ENCODE measurements at places on chromosomes 1 and 21. TPM values are rescaled to one million over a fixed set of nuclear protein-coding genes. Genes with fewer than 3 reads are reported as not detected.
A peak's percentile ranks its signal among the peaks of the same experiment; 100 is the strongest.

Gene SLC2A5
- total RNA-seq = 0.61 TPM

Gene XCL2
- not detected for total RNA-seq

Gene AMY1B
- total RNA-seq = not detected

Gene SPOCD1
- total RNA-seq = 0.47 TPM

Gene LRRC71
- total RNA-seq = not detected

- no peak overlapping the region for H3K4me3 ChIP-seq
- no peaks in the 10 kb centered on the region for H3K27me3 ChIP-seq
- H3K27ac ChIP-seq = peak overlapping the region; percentile 81
- H3K36me3 ChIP-seq = peaks cover 11% of the 10 kb centered on the region
- peak; percentile 65 for DNase-seq
- H3K4me1 ChIP-seq = peaks cover 26% of the 10 kb centered on the region
Measured at GRCh38 chr1:218584418-218585155, 239.5 kb downstream of the TGFB2 start.

DNA sequence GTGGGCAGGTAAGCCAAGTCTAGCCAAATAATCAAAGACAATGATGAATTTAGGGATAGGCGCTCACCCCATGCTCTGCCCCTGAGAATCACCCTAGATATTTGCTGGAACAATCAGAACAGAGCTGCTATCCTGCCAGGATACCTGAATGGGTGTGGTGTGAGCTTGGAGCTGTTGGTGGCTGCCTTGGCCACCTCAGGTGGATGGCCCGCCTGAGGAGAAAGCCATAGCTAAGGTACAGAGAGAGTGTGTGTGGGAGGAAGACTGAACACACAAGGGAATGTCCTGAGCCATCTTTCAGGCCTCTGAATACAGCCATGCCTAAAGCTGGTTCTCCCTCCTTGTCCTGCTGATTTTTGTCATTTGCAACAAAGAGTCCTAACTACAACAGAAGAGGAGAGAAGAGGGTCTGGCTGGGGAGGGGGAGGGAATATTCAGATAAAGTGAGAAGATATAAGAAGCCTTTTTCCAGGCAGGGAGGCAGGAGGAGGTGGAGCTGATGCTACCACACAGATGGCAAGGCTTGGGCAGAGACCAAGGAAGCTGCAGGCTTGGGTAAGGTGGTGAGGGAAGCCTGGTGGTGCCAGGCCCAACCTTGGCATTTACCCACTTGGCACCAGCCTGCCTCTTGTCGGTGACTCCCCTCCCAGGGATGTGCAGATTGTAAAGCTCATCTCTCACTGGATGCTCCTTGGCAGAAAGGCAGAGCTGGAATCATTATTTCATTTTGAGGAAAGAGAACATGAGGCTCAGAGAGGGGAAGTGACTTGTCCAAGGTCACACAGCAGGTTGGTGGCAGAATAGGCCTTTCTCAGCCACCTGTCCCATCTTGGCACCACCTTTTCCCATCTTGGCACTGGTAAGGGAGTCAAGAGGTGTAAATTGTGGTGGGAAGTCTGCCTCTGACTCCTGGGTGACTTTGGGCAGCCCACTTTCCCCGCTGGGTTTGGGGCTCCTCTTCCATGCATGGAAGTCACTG is 49.7 kb downstream of the NKAIN1 start:
- H3K27me3 ChIP-seq = peaks cover 13% of the 10 kb centered on the region
- no peaks in the 10 kb centered on the region for H3K4me1 ChIP-seq
- no peak overlapping the region for H3K27ac ChIP-seq
- DNase-seq = no peak
- H3K36me3 ChIP-seq = no peaks in the 10 kb centered on the region

GRCh38 chr1:40344597-40344996 is 27.5 kb upstream of the COL9A2 start:
- no peak overlapping the region for H3K4me3 ChIP-seq
- no peaks in the 10 kb centered on the region for H3K36me3 ChIP-seq
- DNase-seq = peak; percentile 21
- H3K27me3 ChIP-seq = peaks cover 13% of the 10 kb centered on the region
- no peak overlapping the region for H3K27ac ChIP-seq

DNA sequence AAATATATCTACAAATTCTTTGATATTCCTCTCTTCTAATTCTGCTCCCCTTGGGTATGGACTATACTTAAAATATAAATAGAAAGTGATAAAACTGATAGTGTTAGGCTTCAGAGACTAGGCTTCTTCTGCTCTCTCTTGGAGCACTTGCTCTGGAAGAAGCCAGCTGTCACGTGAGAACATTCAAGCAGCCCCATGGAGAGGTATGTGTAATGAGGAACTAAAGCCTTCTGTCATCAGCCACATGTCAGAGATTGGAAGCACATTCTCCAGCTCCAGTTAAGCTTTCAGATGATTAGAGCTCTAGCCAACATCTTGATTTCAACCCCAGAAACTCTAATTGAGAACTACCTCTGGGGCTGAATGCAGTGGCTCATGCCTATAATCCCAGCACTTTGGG is 34.3 kb downstream of the XKR8 start:
- no peak for DNase-seq
- no peak overlapping the region for H3K4me3 ChIP-seq
- no peaks in the 10 kb centered on the region for H3K4me1 ChIP-seq

GRCh38 chr1:41666981-41667631 is 182.6 kb upstream of the EDN2 start:
- H3K27me3 ChIP-seq = no peaks in the 10 kb centered on the region
- peak; percentile 50 for DNase-seq
- H3K36me3 ChIP-seq = no peaks in the 10 kb centered on the region
- H3K4me1 ChIP-seq = peaks cover 72% of the 10 kb centered on the region

DNA sequence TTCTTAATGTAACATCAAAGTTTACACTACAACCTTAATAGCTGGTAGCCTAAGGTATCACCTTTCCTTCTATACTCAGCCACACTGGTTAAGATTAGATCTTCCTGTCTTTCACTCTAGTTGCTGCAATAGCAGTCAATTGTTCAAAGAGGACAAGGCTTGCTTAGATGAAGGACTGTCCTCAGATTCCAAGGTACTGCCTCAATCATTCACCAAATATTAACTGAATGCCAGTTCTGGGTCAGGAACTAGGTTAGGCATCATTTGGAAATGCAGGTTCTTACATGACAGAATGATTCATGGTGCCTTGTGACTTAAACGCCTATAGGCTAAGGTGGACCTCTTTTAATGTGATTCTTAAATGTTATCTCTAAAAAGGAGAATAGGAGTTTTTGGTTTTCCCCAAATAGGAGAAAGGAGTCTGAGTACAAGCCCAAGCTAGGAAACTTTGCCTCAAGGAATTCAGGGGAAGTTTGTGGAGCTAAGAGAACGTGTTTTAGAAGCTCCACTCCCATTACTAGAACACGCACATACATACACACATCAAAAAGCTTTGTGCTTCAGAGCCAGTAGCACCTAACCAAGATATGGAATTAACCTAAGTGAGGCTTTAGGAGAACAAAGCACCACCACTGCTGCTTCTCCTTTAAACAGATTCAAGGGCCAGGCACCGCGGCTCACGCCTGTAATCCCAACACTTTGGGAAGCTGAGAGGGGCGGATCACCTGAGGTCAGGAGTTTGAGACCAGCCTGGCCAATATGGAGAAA is 8.5 kb upstream of the WDR47 start:
- H3K4me3 ChIP-seq = no peak overlapping the region
- peaks cover 9% of the 10 kb centered on the region for H3K4me1 ChIP-seq
- H3K27ac ChIP-seq = peak overlapping the region; percentile 13
- H3K36me3 ChIP-seq = no peaks in the 10 kb centered on the region
- peak; percentile 28 for DNase-seq

DNA sequence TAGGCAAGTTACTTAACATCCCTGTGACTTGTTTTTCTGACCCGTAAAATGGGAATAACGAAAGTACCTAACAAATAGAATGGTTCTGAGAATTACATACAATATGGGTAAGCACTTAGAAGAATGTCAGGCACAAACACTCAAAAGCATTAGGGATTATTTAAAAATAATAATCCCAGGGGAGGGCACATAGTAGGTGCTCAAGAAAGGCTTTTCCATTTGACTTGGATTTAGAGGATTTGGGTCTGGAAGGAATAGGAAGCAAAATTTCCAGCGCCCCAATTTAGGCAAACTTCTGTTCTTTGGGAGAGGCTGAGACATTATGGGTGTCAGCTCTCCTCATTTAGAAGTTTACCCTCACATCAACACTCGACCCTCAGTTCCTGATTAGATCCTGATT is 115.5 kb downstream of the SYF2 start:
- no peak overlapping the region for H3K27ac ChIP-seq
- H3K36me3 ChIP-seq = no peaks in the 10 kb centered on the region
- no peaks in the 10 kb centered on the region for H3K4me1 ChIP-seq
- no peak for DNase-seq
- H3K27me3 ChIP-seq = peaks cover 38% of the 10 kb centered on the region
- no peak overlapping the region for H3K4me3 ChIP-seq

DNA sequence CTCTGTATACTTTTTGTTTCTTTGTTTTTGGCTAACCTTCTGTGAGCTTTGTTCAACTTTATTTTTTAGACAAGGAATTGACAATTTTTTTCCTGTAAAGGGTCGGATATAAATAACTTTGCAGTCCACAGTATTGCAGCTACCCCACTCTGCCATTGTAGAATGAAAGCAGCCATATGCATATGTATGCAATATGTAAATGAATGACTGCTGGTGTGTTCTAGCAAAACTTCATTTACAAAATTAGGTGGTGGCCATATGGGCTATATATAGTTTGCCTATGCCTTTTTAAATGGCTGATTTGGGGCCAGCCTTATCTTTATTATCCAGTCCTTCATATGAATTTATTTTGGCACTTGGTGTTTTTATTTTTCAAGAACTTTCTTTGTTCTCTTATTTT is 18.0 kb upstream of the SNRPE start:
- peaks cover 99% of the 10 kb centered on the region for H3K36me3 ChIP-seq
- no peak overlapping the region for H3K27ac ChIP-seq
- H3K27me3 ChIP-seq = no peaks in the 10 kb centered on the region
- DNase-seq = no peak

DNA sequence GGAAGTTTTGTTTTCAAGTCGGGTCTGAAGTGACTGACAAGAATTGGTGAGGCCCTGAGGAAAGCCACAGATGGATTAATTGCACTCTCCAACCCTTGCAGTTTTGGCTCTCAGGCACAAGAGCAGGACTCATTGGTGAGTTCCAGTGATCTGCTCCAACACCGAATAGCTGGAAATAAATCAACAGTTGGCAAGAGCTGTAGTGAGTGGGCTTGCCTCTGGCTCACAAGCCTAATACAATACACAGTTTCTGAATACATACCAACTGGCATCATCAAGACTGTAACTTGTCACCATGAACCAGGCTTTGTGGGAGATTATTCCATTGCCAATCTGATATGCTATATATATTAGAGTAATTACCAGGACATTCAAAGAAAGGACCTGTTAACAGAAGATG is 131.6 kb downstream of the GRIK1 start:
- no peak for DNase-seq
- H3K27ac ChIP-seq = no peak overlapping the region
- no peaks in the 10 kb centered on the region for H3K4me1 ChIP-seq
- no peaks in the 10 kb centered on the region for H3K36me3 ChIP-seq
- H3K4me3 ChIP-seq = no peak overlapping the region

GRCh38 chr1:29542548-29542947 is 306.2 kb downstream of the PTPRU start:
- H3K36me3 ChIP-seq = no peaks in the 10 kb centered on the region
- H3K27ac ChIP-seq = no peak overlapping the region
- H3K27me3 ChIP-seq = no peaks in the 10 kb centered on the region
- no peak overlapping the region for H3K4me3 ChIP-seq
- H3K4me1 ChIP-seq = no peaks in the 10 kb centered on the region

DNA sequence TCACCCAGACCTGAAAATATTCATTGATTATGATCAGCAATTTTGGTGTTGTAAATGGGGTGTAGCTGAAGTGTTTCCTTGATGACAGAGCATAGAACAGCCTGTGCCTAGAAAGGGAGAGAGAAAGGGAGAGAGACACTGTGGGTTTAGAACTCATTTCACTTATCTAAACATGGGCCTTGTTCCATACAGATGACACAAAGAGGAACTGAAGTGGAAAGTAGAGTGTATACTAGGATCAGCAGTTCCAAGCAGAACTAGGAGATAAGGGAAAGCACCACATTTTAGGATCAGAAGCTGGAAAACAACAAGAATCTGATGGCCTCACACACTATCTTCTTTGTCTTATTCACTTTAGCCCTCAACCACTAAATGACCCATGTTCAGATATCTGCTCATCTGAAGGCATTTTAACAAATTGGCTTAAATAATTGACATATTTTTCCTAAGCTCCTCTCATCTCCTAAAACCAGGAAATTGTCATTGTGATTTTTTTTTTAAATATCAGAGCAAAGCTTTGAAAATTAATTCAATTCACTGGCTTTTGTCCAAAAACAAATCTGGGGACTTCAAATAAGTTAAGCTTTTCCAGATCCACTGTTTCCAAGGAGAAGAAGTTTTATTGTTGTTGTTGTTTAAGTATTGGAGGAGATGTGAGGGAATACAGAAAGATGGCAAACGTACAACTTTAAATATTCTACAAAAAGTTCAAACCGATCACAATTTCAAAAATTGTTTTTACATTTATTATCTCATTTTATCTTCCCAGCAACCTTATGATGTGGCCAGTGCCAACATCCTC is 103.8 kb downstream of the LYPLAL1 start:
- no peaks in the 10 kb centered on the region for H3K27me3 ChIP-seq
- DNase-seq = no peak
- H3K36me3 ChIP-seq = no peaks in the 10 kb centered on the region
- H3K4me3 ChIP-seq = no peak overlapping the region
- H3K4me1 ChIP-seq = no peaks in the 10 kb centered on the region

GRCh38 chr1:164774413-164774812 is 215.4 kb downstream of the PBX1 start:
- H3K4me3 ChIP-seq = no peak overlapping the region
- H3K27ac ChIP-seq = no peak overlapping the region
- no peaks in the 10 kb centered on the region for H3K27me3 ChIP-seq
- no peak for DNase-seq
- no peaks in the 10 kb centered on the region for H3K36me3 ChIP-seq

- H3K27ac ChIP-seq = no peak overlapping the region
- H3K36me3 ChIP-seq = no peaks in the 10 kb centered on the region
- no peak overlapping the region for H3K4me3 ChIP-seq
- H3K27me3 ChIP-seq = peaks cover 26% of the 10 kb centered on the region
Measured at GRCh38 chr1:110896090-110896489, 23.1 kb downstream of the CD53 start.

DNA sequence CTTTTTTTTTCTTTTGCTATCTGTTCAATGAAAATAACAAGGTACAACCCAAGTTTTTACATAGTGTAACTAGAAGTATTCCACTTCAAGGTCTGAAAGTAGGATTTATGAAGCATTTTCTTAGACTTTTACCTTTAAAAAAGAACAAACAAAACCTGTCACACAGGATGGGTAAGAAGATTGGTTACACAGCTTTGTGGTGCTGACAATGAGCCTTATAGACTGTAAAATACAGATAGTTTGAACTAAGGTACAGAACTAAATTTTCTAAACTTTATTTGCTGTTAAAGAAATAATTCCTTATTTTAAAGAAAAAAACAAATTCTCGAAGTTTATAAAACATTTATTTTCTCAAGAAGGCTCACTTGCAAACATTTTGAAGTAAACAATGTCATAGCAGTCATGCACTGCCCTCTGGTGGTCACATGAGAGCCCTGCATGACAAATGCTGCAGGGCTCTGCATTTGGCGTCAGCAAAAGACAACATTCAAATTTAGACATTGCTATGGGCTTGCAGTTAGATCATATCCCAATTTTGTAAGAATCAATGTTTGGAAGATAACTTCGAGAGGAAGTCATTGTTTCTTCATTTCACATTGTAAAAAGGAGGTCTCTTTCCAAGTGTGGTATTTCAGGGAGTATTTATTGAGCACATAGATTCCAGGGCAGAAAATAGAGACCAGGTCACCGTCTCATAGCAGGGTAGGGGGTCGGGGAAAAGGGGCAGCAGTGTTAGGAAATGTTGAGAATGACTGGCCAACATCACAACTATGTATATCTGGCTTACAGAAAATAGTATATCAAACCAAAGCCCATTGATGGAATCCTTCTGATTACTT is 115.3 kb upstream of the FMN2 start:
- H3K27me3 ChIP-seq = peaks cover 31% of the 10 kb centered on the region
- H3K4me1 ChIP-seq = no peaks in the 10 kb centered on the region
- peak; percentile 85 for DNase-seq
- no peaks in the 10 kb centered on the region for H3K36me3 ChIP-seq
- no peak overlapping the region for H3K4me3 ChIP-seq

All from MCF 10A (cell line).